ENCODE measurements at places on chromosomes 12 and 14.

DNA sequence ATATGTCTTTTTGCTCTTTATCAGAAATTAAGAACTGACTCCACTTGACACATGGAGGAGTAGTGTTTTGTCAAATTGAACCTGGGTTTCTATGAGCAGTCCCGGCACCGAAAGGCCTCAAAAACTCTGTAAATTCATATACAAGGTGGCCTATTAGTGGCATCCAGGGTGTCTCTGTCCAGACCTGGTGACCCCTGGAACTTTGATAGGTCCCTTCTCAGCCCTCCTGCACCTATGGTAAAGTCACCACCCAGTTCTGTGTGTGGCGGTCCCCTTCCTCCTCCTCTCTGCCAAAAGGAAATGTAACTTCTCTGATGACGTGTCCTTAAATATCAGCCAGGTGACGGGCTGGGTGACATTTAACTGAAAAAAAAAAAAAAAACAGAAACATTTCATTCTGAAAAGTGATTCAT, 204.0 kb upstream of the FOXN3 start:
- no peak for DNase-seq

GRCh38 chr12:77591959-77592743, 238.5 kb upstream of the NAV3 start:
- peak; percentile 16 for DNase-seq

DNA sequence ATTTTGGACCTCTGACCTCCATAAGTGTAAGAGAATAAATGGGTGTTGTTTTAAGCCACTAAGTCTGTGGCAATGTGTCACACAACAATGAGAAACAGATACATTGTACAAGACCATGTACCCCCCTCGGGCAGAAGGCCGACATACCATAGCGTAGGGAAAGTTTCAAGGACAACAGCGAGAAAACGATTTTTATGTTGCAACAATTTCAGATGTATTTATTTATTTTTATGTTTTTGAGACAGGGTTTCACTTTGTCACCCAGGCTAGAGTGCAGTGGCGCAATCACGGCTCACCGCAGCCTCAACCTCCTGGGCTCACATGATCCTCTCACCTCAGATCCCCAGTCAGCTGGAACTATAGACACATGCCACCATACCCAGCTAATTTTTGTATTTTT, 136.4 kb upstream of the NCOR2 start:
- DNase-seq: no peak

- peak; percentile 76 for DNase-seq
Observed at GRCh38 chr12:119060847-119061796, 79.8 kb downstream of the SRRM4 start.

GRCh38 chr12:53733051-53733806, 6.0 kb upstream of the CALCOCO1 start:
- DNase-seq: no peak

DNA sequence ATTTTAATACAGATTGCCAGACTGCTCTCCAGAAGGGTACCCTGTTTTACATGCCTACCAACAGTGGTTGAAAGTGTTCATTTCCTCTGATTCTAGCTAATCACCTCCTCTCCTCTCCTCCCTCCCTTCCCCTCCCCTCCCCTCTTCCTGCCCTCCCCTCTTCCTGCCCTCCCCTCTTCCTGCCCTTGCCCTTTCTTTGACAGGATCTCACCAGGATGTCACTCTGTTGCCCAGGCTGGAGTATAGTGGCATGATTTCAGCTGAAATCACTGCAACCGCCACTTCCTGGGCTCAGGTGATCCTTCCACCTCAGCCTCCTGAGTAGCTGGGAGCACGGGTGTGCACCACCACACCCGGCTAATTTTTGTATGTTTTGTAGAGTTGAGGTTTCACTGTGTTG, 24.7 kb downstream of the APAF1 start:
- DNase-seq: no peak

DNA sequence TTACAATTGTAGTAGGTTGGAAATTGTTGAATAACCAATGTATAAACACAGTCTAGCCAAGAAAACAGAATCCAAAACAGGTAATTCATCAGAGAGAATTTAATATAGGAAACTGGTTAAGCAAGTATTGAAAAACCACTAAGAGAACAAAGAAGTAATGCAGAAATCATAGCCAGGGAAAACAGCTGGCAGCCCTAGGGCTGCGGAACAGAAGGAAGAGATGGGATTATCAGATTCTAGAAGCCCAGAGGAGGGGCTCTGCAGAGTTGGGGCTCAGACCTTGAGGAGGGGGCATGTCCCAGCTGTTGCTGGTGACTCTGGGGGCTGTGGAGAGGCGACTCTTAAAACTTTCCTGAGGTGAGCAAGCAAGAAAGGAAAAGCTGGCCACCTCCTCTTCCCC, 49.4 kb downstream of the CD9 start:
- no peak for DNase-seq

GRCh38 chr14:65268594-65268993, 143.9 kb upstream of the FUT8 start:
- no peak for DNase-seq

GRCh38 chr12:2776129-2776806, 18.5 kb upstream of the FKBP4 start:
- DNase-seq: no peak

DNA sequence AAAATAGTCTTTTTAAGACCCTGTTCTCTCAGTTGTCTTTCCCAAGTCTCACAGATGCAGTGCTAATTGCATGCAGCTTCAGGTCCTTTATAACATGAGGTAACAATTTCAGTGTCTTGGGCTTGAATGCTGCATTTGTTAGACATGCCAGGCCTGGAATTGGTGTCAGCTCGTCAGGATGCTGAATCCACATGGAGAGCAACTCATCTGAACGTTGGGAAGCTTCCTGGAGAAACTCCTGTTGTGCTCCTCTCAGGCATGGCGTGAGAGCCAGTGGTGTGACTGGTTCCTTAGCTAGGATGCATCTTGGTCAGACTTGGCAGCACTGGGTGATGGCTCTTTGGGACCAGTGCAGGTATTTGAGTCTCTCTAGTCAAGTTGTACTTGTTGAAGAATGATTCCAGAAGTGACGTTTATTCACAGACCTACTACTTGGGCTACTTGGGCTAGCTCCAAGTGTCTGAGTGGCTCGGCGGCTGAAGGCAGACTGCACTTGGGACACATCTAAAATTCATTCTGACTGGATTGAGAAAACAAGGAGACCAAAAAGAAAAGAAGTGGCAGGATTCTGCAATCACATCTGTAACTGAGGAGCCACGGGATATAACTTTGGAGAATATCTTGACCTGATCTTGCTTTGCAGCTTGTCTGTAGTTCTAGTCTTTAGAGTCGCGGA, 134.8 kb upstream of the ARHGAP5 start:
- no peak for DNase-seq

GRCh38 chr12:122887819-122888212, 8.1 kb downstream of the VPS37B start:
- no peak for DNase-seq

GRCh38 chr12:67649570-67650387, 1.2 kb downstream of the DYRK2 start:
- peak; percentile 54 for DNase-seq

GRCh38 chr14:35034440-35034833, 11.6 kb upstream of the FAM177A1 start:
- no peak for DNase-seq
